ENCODE measurements at places on chromosomes 6 and 20.

DNA sequence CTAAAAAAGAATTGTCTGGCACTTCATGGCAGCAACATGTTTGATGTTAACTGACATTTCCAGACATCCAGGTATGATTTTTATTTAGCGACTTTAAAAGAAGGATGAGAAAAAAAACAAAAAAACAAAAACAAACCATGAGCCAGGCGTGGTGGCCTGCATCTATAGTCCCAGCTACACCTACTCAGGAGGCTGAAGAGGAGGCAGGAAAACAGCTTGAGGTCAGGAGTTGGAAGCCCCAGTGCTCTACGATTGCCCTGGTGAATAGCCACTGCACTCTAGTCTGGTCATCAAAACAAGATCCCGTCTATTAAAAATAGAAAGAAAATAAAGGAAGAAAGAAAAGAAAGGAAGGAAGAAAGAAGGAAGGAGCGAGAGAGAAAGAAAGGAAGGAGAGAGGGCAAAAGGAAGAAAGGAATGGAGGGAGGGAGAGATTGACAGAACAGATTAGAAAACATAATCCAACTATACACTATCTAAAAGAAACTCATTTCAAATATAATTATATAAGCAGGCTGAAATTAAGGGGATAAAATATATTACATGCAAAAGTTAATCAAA, 141.6 kb downstream of the TRIM27 start:
- no peak for DNase-seq

DNA sequence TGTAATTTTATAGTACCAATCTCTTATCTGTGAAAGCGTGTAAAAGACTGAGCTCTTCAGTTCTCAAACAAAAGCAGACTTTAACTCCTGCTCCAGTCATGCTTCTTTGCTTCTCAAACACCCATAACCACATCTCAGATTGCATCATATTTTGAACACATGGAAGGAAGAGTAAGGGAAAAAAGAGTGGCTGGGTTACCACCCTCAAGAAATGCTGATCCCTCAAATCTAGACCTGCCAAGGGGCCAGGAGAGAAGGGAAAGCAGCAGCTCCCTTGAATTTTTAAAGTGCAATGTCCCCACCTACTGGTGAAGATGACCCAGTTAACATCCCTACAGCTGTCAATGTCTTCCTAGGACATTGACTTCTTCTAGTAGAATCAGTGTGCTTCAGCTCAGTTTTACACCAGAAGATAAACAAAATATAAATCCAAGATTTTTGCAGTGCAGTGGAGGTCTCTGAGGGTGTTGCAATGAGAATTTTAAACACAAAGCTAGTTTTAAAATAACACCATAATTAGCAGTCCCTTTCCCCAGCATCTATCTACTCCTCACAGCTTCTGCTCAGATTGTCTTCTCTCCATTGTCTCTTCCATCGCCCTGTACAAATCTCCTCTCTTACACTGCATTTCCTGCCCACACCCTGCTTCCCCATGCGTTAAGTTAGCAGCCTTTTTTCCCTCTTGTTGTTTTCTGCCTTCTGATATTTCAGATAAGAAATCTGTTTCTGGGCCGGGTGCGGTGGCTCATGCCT, 22.6 kb upstream of the HLA-DQB2 start:
- DNase-seq = peak; percentile 40

- DNase-seq = no peak
Measured at GRCh38 chr20:6302041-6302440, 179.2 kb upstream of the FERMT1 start.

GRCh38 chr6:167993169-167993568, 4.3 kb upstream of the KIF25 start:
- no peak for DNase-seq

DNA sequence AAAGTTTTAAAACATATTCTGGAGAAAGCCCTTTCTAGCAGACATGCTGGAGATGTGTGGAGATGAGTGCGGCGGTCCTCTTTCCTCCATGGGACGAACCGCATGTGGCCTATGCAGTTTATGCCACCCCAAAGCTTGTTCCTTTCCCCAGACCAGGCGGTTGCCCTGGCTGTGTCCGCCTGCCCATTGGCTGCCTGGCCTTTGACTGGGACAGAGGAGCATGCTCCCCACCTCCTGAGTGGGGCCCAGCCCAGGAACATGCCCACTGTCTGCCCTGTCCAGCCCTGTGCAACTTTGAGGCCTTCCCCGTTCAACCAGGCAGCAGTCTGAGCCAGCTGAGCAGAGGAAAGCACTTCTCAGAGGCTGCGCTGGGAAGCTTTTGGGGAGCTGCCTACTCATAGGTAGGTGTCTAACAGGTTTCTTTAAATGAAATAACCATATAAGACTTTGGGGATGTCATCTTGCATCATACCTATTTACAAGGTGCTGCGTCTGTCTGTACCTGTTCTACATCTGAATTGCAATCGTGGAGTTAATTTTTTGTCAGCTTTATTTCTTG, 20.6 kb downstream of the FOXC1 start:
- no peak for DNase-seq

DNA sequence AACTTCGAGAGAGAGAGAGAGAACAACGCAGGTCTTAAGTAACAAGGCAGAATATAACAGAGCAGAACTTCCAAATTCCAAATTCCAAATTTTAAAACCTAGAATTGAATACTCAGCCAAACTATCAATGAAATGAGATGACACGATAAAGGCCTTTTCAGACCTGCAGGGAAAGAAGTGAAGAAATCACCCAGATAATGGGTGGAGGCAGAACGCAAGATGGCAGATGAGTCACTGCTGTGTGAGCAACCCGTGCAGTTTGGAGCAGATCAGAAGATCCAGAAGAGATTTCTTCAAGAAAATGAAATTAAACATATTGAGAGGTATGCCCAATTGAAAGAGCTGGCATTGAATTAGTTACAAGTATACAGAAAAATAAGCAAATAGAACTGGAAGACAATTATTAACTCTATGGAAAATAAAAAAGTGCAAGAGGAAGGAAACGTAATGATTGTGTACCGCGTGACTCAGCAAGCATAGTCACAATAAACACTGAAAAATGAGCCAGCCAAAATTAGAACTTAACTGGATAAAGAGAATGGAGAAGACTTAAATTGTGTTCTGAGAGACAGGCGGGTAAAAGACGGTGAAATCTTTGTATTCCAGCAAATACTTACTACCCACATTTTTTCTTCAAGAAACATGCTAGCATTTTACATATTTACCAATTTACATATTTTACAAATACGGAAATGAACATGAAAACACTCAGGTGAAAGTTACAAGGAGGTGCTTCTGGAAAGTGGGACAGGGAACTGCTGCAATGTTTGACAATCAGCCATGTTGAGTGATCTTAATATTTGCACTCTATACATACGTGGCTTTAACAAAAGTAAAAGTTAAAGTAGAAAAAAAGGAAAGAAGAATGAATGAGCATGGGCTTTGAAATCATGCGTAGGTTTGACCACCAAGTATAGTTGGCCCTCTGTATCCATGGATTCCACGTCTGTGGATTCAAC, 87.9 kb upstream of the CDYL start:
- DNase-seq = no peak

GRCh38 chr6:4776493-4777393, 539 bp downstream of the CDYL start:
- peak; percentile 40 for DNase-seq

DNA sequence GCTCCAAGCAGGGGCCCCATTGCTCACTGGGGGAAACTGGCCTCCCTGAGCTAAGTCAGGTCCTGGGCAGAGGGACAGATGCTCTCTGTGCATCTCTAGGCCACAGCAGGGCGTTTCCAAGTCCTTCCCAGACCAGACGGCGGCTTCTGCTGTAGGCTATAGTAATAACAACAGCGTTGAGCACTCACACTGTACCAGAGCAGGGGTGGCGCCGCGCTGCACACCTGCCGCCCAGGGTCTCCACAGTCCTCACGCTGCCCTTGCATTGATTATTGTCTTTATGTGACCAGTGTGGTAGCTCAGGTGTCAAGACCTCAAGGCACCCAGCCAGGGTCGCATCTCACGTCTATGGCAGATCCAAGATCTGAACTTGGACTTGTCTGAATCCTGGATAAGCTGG, 14.9 kb upstream of the CCN5 start:
- no peak for DNase-seq

GRCh38 chr6:116030770-116031169, 29.9 kb downstream of the FRK start:
- DNase-seq = no peak

GRCh38 chr20:18853946-18854646, 40.5 kb downstream of the SCP2D1 start:
- no peak for DNase-seq

GRCh38 chr6:4185419-4185818, 50.0 kb upstream of the ECI2 start:
- DNase-seq = peak; percentile 65

GRCh38 chr20:19785173-19785982, 27.3 kb downstream of the RIN2 start:
- no peak for DNase-seq

- DNase-seq = no peak
Measured at GRCh38 chr6:158409451-158409850, 97.2 kb downstream of the TULP4 start.

DNA sequence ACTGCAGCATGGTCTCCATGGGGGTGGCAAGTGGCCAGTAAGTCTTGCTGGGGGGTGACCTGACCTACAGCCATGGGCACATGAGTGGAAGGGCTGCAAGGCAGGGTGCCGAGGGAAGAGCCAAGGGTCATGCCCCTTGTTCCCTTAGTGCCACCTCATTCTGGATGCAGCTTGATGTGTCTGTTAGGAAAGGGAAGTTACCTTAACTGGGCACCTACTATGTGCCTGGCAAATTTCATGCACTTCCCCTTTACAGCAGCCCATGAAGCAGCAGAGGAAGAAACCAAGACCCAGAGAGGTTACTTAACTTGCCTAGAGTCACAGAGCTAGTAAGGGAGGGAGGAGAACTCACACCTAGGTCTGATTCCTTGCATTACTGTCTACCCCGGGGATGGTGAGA, 174.0 kb downstream of the MRPL14 start:
- DNase-seq = no peak

DNA sequence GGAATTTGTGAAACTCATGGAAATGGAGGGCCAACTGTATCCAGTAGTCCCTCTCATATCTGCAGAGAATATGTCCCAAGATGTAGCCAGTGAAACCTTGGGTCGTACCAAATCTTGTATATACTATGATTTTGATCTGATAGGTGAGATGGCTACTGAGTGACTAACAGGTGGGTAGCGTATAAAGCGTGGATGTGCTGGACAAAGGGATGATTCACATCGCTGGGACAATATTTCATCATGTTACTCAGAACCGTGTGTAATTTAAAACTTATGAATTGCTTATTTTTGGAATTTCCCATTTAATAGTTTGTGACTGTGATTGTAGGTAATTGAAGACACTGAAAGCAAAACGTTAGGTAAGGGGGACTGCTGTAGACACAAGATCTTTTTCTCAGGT, 144.1 kb downstream of the SMAP1 start:
- DNase-seq = no peak

GRCh38 chr20:25066386-25066785, 8.4 kb upstream of the ACSS1 start:
- no peak for DNase-seq

- no peak for DNase-seq
Measured at GRCh38 chr6:28160233-28160632, 18.6 kb downstream of the ZKSCAN8 start.

- DNase-seq = peak; percentile 69
Measured at GRCh38 chr6:122381494-122382265, 17.8 kb upstream of the HSF2 start.

GRCh38 chr6:10411131-10411970, 3.5 kb downstream of the TFAP2A start:
- no peak for DNase-seq

DNA sequence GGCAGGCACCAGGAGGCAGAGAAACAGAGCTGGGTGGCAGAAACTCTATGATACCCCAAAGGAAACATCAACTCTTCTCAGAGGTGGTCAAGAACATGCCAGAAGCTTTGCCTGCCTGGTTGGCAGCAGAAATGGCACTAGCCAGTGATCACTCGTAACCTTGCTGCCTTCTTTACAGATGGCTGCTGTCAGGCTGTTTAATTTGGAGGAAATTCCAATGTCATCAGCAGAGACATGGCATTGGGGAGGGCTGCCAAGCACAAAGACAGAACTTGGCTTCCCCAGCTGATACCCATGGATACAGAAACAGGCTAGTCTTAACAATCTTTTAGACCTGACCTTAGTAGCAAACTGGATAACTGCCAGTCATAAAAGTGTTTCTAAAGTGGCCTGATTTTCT, 153.6 kb downstream of the GMPR start:
- DNase-seq = no peak

GRCh38 chr20:63475209-63475608, 2.8 kb upstream of the KCNQ2 start:
- DNase-seq = no peak

- no peak for DNase-seq
Measured at GRCh38 chr6:11242711-11243110, 10.2 kb upstream of the NEDD9 start.

DNA sequence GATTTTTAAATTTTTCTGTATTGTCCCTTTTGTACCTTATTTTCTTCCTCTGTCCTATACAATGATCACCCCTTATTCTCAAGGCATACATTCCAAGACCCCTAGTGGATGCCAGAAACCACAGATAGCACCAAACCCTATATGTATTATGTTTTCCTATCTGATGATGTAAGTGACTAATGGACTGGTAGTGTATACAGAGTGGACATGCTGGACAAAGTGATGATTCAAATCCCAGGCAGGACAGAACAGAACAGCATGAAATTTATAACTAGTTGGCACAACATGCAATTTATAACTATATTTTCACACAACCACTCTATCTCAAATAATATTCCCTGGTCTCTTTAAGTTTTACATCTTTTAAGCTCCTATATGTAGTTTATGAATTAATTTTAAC, 205.6 kb upstream of the FLRT3 start:
- no peak for DNase-seq

DNA sequence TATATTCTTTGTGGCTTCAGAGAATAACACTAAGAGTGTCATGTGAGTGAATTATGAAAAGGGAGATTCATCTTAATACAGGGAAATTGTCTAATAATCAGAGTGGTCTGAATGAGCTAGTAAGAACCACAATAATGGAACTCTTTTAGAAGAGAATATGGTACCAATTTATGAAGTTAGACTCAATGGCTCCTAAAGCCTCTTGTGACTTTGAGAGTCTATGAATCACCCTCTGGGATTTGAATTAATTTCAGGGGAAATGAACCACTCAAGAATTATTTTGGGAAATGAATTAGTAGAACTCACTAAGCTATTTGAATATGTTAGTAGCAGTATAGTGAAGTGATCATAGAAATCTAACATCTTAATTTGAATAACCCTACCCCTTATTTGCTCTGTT, 14.3 kb downstream of the PCMT1 start:
- no peak for DNase-seq

DNA sequence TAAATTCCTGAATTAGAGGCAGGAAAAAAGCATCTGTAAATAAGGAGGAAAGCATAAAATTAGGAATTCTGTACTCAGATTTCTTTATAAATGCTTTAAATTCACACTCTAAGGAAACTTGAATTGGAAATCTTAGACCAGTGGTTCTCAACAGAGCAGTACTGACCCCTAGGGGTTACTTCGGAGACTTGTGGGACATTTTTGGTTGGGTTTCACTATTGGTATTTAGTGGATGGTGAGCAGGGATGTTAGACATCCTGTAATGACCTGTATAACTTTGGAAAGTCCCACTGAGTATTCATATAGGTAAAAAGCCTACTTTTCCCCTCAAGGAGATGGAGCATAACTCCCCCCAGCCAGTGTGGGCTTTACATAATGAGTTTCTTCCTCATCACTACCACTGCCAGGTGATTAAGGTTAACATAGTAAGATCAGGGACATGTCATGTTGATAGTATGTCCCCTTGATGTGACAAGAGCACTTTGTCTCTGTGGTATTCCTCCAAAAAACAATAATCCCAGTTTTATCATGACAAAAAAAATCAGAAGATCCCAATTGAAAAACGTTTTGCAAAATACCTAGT, 31.0 kb downstream of the GLO1 start:
- DNase-seq = peak; percentile 55

GRCh38 chr6:74318738-74319137, 622.7 kb downstream of the CD109 start:
- no peak for DNase-seq

All from stimulated activated CD4-positive, alpha-beta T cell treated with anti-CD3 and anti-CD28 coated beads, Interleukin-4, amount 100 ng/mL, for 24 hours (primary cell).